ENCODE measurements at places on chromosomes 7 and 10.

DNA sequence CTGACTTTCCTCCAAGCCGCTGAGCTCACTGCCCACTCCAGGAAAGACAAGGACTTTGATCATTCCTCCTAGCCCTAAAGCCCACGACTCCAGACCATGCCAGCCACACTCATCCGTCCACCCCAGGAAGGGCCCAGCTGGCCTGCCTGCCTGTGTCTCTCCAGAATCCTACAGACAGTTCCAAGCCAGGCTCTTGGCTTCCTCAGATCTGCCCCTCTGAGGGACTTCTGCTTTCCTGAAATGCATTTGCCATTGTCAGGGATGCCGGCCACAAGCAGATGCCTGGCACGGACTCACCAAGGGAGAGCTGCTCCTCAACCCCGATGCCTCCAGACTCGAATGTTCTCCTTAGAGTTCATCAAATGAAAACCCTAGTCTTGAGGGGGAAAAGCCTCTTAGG is 155.8 kb downstream of the OAT start:
- DNase-seq, result no peak

- DNase-seq, result no peak
These were observed 38.9 kb downstream of the GPRIN2 start for GRCh38 chr10:46517541-46517940.

DNA sequence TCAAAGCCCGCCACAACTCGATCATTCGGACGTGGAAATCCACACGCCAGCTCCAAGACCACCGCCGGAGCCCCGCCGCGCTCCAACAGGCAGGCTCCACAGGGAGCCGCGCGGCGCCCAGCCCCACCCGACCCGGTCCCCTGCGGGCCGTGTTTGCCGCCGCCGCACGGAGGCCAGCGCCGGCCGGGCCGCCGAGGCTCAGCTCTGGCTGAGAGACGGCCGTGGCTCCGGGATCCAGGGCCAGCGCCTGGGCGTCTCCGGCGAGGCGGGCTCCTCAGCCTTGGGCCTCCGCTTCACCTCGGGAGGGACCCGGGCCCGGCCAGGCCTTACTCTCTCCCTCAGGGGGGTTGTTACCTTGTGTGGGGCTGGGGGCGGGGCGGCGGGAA is 333 bp downstream of the SMNDC1 start:
- no peak for DNase-seq

- no peak for DNase-seq
These were observed 131.6 kb downstream of the DIP2C start for GRCh38 chr10:557792-558328.

DNA sequence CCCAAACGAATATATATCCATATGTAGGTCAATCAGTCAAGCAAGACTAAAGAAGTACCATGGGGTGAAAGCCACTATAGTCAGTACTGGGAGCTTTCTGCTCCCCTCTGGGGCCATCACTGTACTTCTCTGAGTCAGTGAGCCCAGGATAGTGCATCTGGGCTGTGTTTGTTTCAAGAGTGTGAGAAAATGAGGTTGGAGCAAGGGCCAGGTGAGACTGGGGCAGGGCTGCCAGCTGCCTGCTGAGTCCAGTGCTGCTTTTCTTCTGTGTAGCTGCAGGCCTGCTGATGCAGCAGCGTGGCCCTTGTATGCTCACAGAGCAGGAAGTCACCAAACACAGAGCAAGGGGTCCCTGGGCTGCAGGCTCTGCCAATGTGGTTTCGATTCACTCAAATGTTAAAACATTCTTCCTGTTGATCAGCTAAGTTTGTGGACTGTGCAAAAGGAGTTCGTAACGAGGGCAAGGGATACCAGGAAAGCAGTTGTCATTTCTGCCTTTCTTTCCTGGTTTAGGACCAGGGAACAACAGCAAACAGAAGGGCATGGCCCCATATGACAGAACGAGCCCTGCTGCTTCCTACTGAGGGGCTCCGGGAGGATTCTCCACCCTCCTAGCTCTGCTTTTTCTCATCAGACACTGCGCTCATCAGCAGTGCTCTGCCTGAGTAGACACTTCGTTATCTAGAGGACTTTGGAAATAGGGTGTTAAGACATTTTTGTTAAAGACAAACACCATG is 65.4 kb upstream of the TNS3 start:
- DNase-seq, result no peak

GRCh38 chr10:70595566-70596016 is 7.0 kb downstream of the PRF1 start:
- no peak for DNase-seq

- no peak for DNase-seq
These were observed 118.1 kb downstream of the ARL4A start for GRCh38 chr7:12805518-12805928.

- no peak for DNase-seq
These were observed 144.2 kb downstream of the CTTNBP2 start for GRCh38 chr7:117728890-117729624.

- no peak for DNase-seq
These were observed 302.4 kb downstream of the PTEN start for GRCh38 chr10:88165849-88166271.

DNA sequence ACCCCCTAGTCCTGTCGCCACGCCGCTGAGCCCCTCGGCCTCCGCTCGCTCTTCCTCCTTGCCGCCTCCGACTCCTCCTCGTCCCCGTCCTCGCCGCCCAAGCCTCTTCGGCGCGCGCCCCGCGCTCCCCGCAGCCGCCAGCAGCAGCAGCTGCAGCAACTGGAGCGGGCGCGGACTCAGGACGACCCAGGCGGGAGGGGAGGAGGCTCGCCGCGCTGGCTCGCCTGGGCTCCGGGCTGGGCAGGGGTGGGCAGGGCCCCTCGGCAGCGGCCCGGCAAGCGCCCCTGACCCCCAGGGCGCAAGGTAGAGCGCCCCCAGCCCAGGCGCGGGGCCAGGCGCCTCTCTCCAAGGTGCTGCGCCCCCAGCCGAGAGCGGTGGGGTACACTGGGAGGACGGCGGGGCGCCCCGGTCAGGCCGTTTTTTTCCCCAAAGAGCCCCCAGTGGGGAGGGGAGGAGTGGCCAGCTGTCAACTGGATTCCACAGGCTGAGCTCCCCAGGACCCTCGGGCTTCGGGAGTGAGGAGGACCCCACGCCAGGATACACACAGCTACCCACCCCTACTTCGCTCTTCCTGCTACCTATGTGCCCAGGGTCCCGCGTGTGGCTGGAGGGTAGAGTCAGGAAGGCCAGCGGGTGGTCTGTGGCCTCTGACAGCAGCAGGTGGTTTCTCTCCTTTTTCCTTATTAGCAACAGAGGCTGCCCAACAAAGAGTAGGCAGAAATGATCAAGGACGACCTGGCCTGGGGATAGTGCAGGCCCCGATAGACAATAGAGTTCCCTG is 903 bp upstream of the KCNMA1 start:
- DNase-seq, result no peak

GRCh38 chr10:103262229-103262628 is 14.7 kb upstream of the INA start:
- DNase-seq, result no peak

DNA sequence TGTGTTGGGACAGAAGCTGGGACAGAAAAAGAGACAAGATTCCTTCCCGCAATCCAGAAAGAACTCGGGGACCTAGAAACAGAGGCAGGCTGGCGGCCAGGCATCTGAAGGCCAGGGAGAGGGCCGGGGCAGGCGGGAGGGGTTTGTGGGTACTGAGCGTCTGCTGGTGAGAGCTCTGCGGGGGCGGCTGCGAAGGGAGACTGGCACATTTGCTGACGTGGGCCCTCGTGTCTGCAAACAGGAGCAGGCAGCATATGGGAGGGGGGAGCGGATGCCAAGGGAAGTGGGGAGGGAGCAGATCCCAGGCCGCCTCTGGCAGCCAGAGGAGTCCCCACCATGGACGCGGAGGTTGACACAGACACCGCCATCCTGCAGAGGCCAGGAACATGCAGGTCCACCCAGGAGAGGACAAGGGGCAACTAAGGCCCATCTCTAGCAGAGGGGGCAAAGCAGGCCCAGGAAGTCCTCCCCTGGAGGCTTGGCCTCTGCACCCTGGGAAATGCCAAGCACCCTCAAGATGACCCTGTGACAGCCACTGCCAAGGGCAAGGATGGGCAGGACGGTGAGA is 32.2 kb downstream of the KCNH2 start:
- DNase-seq, result no peak

GRCh38 chr10:89029785-89030437 is 39.3 kb downstream of the FAS start:
- peak; percentile 49 for DNase-seq

- DNase-seq, result no peak
These were observed 2.5 kb downstream of the TNRC18 start for GRCh38 chr7:5420881-5421713.

DNA sequence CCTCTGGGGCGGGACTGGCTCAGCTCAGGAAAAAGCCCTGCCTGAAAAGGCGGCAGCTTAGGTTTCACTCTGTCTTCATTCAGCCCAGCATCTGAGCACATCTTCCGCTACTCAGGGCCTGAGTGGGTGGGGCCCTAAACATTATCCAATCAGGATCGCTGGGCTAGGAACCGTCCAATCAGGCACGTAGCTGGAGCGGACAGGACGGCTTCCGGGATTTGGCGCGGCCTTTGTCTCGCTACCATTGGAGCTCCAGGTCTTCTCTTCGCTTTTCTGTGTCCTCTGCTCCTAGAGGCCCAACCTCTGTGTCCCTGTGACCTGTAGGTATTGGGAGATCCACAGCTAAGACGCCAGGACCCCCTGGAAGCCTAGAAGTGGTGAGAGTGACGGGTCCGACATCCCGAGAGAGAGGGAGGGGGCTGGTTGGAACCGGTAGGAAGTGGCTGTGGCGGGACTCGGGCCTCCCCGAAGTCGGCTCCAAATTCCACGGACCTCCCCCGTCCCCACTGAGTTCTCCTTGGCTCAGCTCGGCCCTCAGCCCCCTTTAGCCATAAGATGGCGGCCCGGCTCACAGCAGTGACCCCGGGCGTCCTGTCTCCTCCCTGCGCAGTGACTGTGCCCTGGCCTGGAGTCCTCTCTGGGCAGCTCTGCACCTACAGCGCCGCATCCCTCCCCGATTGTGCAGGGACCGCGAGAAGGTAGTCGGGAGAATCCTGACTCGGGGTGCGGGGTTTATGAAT is 99.1 kb downstream of the ZNF680 start:
- no peak for DNase-seq

GRCh38 chr10:30215623-30216022 is 133.5 kb downstream of the MTPAP start:
- no peak for DNase-seq

Measured in activated naive CD4-positive, alpha-beta T cell (primary cell).